ENCODE measurements at places on chromosomes 16 and 17.

DNA sequence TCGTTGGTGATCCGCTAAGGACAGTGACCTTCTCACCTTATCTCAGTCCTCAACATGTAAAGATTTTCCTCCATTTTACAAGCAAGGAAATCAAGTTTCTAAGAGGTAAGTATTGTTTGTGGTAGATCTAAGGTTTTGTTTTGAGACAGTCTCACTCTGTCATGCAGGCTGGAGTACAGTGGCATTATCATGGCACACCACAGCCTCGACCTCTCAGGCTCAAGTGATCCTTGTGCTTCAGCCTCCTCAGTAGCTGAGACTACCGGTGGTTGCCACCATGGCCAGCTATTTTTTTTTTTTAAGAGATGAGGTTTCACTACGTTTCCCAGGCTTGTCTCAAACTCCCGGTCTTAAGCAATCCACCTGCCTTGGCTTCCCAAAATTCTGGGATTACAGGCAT lies 34.9 kb downstream of the PRKCA start:
- no peak for DNase-seq

- no peak for DNase-seq
Observed at GRCh38 chr16:86584071-86584685, 5.8 kb downstream of the FOXL1 start.

GRCh38 chr17:17064322-17064721 lies 22.1 kb downstream of the MPRIP start:
- no peak for DNase-seq

GRCh38 chr17:2176499-2177169 lies 121.7 kb downstream of the HIC1 start:
- DNase-seq, result no peak

DNA sequence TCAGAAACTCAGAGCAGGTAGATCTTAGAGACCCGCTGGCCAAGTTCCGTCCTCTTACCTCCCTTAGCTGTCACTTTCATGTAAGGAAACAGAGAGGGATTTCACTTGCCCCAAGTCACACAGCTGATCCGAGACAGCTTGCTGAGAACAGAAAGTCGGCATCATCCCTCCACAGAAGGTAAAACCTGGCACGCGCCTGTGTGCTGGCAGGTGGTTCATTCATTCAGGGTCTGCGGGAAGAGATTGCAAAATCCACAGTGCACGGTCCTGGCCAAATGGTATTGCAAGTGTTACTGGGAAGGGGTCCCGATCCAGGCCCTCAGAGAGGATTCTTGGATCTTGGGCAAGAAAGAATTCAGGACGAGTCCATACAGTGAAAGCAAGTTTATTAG lies 139.4 kb upstream of the RPH3AL start:
- no peak for DNase-seq

DNA sequence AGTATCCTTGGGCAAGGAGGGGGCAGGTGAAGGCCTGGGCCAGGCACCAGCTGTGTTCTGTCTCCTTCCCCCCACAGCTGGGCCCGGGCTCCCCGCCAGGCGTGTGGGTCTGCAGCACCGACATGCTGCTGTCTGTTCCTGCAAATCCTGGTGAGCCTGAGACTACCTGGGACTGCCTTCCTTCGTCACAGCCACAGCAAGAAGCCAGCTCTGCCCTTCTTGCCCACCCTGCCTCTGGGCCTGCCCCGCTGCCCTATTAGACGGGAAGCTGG lies 12.3 kb downstream of the FCSK start:
- no peak for DNase-seq

DNA sequence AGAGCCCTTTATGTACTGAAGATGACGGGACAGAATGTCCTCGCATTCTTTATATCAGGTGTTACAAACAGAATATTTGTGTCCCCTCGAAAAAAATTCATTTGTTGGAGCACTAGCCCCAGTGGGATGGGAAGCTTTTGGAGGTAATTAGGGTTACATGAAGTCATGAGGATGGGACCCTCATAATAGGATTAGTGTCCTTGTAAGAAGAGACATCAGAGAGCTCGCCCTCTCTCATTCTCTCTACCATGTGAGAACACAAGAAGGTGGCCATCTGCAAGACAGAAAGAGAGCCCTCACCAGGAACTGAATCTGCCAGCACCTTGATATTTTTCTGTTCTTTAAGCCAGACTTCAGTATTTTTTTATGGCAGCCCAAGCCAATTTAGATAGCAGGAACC lies 72.4 kb downstream of the SLC39A11 start:
- no peak for DNase-seq

DNA sequence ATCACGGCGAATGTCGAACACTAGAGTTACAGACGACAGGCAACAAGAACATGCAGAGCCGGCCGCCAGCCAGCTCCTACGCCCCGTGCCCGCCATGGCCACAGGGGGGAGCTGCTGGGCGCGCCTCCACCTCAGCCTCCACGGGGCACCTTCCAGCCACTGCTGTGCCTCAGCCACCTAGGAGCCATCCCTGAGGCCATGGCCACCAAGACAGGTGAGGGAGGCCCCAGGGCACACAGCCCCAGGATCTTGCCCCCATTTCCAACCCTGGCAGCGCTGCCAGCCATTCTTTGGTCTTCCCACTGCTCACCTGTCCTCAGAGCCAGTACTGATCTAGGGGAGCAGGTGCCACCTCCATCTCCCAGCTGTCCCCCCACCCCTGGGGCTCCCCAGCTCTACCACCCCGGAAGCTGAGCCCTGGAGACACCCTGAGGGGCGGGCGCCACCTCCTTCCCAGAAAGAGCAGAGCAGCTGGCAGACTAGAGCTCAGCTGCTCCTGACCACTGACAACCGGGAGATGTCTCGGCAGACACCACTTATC lies 11.8 kb downstream of the GNPTG start:
- DNase-seq, result no peak

- DNase-seq, result no peak
Observed at GRCh38 chr16:4723071-4723767, 10.9 kb downstream of the ANKS3 start.

DNA sequence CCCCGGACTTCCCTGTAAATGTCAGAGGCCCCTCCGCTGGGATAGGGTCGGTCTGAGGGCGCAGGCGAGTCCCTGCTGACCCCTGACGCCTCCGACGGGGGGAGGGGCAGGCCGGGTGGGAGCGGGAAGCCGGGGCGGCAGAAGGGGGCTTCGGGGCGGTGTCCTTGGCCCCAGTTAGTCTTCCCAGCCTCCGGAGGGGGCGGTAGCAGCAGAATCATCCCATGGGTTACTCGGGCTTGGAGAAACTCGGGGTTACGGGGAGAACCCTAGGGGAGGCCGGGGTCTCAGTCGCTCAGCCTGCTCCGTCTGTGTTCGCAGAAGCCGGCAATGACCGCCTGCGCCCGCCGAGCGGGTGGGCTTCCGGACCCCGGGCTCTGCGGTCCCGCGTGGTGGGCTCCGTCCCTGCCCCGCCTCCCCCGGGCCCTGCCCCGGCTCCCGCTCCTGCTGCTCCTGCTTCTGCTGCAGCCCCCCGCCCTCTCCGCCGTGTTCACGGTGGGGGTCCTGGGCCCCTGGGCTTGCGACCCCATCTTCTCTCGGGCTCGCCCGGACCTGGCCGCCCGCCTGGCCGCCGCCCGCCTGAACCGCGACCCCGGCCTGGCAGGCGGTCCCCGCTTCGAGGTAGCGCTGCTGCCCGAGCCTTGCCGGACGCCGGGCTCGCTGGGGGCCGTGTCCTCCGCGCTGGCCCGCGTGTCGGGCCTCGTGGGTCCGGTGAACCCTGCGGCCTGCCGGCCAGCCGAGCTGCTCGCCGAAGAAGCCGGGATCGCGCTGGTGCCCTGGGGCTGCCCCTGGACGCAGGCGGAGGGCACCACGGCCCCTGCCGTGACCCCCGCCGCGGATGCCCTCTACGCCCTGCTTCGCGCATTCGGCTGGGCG lies 542 bp downstream of the GUCY2D start:
- no peak for DNase-seq

All from NCI-H526 treated with DMSO at 0.1 percent for 48 hours (cell line).